ENCODE measurements at places on chromosomes 2 and 18.

DNA sequence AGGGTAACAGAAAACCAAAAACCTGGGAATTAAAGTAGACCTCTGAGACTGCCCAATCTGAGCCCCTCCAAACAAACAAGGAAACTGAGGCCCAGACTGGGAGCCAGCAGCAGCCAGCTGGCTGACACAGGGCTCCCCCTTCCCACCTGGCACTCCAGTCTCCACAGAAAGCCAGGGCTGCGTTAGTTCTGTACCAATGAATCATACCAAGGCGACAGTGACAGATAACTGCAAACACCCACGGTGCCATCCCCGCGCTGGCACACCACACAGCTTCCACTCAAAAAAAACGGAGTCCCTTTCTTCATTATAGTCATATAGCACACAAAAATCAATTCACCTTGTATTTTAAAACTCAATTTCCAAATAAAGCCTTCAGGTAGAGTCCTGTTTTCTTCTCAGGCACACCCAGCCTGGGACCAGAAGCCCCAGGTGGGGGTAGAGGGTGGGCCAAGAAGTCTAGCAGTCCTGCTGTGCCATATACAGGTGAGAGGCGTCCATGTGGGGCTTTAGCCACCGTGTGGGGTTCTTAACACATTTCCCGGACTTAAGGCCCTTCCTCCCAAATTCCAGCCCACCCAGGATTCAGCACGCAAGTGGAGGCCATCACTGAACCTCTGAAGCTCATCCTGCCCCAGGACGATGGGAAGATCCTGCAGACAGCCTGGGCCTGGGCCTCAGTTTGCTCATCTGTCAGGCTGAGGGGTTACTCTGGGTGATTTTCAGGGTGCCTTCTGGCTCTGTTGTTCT lies 1.2 kb downstream of the PER2 start:
- DNase-seq, result no peak

DNA sequence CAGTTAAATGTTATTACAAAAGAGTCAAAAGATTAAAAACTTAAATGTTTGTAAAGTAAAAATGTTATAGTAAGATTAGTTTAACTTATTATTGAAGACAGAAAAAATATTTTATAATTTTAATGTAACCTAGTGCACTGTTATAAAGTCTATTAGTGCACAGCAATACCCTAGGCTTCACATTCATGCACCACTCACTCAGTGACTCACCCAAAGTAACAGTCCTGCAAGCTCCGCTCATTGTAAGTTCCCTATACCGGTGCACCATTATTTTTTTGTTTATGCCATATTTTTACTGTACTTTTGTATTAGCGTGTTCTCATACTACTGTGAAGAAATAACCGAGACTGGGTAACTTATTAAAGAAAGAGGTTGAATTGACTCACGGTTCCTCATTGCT lies 759.7 kb upstream of the CDH7 start:
- no peak for DNase-seq

- DNase-seq, result no peak
These were observed 449.7 kb upstream of the CWC22 start for GRCh38 chr2:180456801-180457200.

DNA sequence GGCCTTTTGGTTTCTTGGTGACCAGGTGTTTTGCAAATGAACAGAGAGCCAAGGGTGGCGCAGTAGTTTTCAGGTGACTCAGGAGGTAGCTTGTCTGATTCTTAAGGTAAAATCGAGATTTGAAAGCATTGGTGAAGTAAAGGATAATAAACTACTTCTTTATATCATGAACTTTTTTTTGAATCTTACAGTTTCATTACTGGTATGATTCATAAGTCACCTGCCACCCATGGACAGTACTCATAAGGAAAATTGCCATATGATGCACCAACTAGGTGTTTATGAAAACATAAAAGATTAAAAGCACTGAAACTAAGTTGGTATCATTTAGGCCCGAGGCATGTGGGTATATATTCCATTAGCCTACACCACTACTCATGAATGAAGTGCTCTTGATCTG lies 84.1 kb upstream of the MGAT5 start:
- no peak for DNase-seq

DNA sequence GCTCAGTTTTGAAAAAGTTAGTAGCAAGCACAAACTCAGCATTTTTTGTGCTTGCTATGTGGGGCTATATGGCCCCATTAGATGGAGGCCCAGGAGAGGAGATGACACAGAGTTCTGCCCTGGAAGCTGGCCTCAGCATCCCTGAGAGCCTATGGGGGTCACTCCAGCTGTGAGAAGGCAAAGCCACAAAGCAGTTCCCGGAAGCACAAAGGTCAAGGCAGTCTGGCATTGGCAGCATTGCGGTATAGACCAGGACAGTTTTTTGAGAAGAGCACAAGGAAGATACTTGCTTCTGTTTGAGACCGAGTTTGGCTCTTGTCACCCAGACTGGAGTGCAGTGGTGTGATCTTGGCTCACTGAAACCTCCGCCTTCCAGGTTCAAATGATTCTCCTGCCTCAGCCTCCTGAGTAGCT lies 7.5 kb upstream of the ITPRIPL1 start:
- no peak for DNase-seq

DNA sequence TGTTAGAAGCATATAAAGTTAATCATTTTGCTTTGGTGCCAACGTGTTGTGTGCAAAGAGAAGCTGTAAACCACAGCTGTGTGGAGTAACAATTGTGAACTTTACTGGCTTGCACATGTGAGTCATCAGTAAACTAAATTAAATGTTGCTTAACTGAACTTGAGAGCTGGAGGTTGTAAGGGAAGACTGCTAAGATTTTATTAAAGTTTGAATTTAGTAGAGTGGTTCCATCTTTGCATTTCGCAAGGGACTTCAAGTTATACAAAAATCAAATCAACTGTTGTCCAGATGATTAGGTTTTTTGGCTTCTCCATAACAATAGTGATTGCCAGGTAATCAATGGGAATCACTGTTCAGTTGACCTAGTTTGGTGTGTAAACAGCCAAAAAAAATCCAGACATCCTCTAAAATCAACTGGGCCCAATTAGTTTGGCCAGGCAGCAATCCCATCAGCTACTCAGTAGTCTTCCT lies 247.4 kb downstream of the MYO3B start:
- no peak for DNase-seq

- peak; percentile 6 for DNase-seq
These were observed 184.3 kb downstream of the SH3BP4 start for GRCh38 chr2:235135990-235136561.

All from stimulated activated CD8-positive, alpha-beta memory T cell treated with anti-CD3 and anti-CD28 coated beads, Interleukin-4, amount 100 ng/mL, for 4 hours (primary cell).